ENCODE measurements at places on chromosomes 2 and 18.

DNA sequence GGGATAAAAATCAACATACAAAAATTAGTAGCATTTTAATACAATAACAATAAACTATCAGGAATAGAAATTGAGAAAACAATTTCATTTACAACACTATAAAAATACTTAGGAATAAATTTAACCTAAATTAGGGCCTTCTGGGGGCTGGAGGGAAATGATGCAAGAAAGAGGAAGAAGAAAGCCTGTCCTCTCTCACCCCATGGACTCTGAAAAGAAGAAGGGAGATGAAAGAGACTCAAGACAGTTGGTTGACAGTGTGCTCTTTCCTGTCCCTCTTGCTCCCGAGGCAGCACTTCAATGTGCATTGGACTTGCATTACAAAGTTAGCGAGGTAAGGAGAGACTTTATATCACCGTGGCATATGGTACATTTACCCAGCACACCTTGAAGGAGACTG lies 88.5 kb downstream of the VAPA start:
- DNase-seq, result no peak

GRCh38 chr18:23883277-23883790 lies 131.2 kb upstream of the TTC39C start:
- DNase-seq, result no peak

DNA sequence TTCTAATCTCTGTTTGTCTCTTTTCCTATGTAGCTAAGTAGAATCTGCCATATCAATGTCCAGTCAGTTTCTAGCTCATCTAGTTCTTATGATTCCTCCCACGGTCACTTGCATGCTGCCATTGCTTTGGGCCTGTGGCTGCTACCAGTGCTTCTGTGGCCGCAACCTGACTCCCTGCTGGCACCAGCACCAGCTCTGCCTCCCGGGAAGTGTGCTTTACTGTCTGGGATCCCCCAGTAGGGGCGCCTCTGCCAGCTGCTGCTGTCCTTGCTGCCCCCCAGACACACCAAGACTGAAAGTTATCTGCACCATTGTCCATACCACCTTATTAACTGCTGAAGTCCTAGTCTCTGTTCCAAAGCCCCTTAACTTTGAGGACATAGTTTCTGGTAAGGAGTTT lies 56.3 kb downstream of the RAPGEF4 start:
- no peak for DNase-seq

DNA sequence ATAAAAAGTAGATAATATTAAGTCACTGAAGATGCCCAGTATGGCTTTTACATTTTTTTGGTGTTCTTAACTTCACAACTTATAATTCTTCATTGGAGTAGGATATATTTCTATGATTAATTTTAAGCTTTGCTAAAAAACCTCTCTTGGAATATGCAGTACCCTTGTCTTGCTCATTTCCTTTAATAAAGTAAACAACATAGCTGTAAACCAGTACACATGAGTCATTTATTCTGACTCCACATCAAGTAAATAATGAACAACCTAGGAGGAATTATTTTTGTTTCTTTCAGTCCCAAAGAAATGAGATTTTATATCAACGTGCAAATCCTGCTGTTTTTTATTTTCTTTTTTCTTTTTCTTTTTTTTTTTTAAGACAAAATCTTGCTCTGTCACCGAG lies 869.1 kb downstream of the CNTNAP5 start:
- DNase-seq, result no peak

DNA sequence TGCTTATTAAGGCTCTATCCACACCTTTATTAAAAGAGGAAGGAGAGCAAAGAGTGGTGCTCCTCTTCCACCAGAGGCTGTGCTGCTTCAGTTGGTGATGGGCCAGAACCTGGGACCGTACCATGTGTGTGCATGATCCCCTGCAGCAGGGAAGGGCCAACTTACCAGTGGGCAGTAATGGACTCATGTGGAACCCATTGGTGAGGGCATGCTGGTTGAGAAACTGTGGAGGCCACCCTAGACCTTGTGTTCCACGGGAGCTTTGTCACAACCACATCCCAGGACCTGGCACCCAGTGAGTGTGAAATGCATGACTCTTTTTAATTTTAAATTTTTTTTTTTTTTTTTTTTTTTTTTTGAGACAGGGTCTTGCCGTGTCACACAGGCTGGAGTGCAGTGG lies 5.4 kb downstream of the UBE2F start:
- no peak for DNase-seq

- no peak for DNase-seq
Observed at GRCh38 chr2:238407566-238407965, 19.2 kb upstream of the ASB1 start.

- DNase-seq, result no peak
Observed at GRCh38 chr18:8051453-8051852, 484.3 kb downstream of the PTPRM start.

GRCh38 chr2:84958135-84959059 lies 12.6 kb upstream of the KCMF1 start:
- peak; percentile 97 for DNase-seq

DNA sequence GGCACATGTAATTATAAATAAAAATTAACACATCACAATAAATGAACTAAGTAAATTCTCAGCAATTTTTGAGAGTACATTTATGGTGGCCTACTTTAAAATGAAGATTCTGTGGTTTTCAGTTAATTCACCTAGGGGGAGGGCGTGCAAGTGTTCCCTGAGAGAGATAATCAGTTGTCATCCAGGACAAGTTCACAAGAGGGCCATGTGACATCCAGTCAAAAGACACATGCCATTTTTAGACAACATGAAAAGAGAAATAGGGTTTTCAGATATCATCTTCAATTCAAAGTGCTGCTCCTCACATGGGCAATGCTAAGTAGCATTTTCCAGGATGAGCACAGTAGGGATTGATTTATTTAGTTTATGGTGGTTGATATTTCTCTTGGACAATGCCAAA lies 393.7 kb downstream of the STK39 start:
- DNase-seq, result no peak

- no peak for DNase-seq
Observed at GRCh38 chr2:152303951-152304350, 31.0 kb upstream of the FMNL2 start.

- no peak for DNase-seq
Observed at GRCh38 chr2:38230756-38231155, 146.3 kb downstream of the ATL2 start.

- DNase-seq, result no peak
Observed at GRCh38 chr2:55547001-55547400, 27.5 kb downstream of the CFAP36 start.

DNA sequence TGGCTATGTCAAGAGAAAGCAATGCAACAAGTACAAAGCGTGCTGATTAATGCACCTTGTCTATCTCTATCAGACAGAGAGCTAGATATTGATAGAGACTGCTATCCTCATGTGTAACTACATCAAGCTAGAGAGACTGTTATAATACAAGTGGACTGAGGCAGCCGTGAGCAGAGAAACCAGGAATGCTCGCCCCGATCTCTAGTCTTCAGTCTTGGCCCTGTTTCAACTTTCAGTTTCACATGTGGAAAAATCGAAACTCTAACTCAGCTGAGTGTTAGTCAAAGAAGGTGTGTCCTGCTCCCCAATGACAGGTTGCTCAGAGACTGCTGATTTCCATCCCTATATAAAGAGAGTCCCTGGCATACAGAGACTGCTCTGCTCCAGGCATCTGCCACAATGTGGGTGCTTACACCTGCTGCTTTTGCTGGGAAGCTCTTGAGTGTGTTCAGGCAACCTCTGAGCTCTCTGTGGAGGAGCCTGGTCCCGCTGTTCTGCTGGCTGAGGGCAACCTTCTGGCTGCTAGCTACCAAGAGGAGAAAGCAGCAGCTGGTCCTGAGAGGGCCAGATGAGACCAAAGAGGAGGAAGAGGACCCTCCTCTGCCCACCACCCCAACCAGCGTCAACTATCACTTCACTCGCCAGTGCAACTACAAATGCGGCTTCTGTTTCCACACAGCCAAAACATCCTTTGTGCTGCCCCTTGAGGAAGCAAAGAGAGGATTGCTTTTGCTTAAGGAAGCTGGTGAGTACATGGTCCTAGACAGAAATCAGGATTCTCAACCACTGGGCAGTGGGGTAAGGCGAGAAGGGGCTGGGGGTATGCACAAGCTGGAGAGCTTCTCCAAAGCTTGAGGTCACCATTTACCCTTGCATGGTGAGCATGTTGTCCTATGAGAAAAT lies at the start of gene RSAD2:
TSS of gene RSAD2 (plus strand) at position 376 of the 903 bp plus-strand sequence. CDS start at position 400, 24 bp downstream.
- DNase-seq, result peak; percentile 16

- DNase-seq, result no peak
Observed at GRCh38 chr18:63586431-63586830, 712 bp upstream of the SERPINB13 start.

GRCh38 chr2:173962583-173963110 lies 2.5 kb downstream of the SP3 start:
- DNase-seq, result no peak

DNA sequence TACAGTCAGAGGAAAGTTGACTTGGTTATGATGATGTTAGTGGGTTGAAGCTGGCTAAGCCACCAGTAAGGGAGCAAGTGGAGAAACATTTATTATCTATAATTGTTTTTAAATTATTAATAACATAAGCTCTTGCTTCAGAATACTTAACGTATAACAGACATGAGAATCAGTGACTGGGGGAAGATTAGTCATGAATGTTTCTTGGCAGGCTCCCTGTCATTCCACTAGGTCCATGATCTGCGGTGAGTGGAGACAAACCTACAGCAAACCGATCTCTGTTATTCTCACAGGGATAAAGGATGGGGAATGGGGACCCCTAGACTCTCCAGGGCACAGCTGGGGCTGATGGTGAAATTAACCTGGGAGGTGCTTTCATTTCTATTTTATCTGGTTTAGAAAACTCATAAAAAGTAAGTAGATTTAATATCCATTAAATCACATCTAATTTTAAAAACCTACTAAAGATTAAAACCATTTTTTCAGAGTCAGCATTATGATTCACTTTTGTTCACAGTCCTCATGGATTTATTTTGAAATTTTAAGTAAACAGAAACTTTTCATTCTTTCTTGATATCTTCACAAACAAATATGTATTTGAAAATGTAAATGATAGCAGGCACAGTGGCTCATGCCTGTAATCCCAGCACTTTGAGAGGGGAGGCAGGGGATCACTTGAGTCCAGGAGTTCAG lies 420.3 kb downstream of the PTPRM start:
- DNase-seq, result peak; percentile 46

DNA sequence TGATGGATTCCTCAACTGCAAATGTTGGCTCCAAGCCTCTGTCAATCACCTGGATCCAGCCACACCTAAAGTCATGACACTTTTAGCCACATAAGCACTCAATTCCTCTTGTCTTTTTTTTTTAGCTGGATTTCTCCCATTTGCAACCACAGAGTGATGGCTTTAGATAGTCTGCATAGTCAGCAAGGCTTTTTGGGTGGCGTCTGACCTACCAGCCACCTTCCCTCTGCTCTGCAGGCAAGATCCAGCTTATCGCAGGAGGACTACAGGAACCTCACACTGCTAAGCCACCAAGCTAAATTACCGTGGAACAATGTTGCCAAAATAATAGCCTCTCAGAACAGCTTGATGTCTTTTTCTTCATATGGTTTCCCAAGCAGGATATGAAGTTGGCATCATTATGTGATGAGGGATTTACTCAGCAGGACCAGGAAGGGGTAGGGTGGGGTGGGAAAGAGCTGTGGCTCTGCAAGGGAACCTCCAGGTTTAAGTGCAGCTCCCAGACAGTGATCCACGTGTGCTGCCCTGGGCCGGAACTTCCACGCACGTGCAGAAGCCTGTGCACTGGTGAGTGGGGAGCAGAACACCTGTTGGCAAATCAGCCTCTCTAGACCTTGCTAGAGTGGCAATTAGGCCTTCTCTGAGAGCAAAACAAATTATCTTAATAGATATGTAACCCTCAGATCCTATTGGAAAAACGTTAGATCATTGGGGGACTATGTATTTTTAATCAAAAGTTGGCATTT lies 170.6 kb upstream of the NCK2 start:
- no peak for DNase-seq

GRCh38 chr18:78780719-78781600 lies 198.7 kb upstream of the SALL3 start:
- no peak for DNase-seq

DNA sequence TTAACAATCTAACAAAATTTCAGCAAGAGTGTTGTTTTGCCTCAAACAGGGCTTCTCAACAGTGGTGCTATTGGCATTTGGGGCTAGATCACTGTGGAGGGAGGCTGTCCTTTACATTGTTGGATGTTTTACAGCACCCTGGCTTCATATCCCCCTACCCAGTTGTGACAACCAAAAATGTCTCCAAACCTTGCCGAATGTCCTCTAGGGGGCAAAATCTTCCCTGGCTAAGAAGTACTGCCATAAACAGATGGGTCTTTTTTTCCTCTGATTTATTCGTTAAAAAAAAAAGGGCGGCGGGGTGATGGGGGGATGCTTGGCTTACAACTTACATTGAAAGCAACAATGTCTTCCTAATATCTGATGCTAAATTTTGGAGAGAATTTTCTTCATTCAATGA lies 207.6 kb upstream of the CCDC150 start:
- DNase-seq, result peak; percentile 3

DNA sequence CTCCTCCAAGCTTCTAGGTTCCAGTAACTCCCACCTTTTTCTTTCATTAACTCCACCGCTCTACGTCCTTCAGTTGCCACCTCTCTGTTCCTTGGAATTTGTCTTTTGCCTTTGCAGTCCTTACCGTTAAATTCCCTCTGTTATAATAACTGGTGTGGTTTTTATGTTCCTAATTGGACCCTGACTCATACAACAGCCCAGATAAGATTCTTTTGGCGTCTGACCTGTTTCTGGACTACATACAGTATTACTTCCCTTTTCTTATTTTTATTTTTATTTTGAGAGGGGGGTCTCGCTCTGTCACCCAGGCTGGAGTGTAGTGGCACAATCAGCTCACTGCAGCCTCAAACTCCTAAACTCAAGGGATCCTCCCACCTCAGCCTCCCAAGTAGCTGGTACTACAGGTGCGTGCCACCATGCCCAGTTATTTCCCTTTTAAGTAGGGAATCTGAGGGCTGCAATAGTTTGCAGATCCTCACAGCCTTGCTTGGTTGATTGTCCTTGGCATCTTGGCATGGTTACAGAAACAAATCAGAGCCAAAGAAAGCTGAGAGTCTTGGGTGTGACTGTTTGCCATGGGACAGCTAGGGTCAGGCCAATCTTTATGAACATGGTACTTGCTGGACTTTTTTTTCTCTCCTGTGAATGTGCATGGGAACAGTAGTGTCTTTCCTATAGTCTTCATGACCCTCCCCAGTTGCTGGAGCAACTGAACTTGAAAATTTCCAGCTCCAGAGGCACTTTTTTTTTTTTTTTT lies 22.0 kb downstream of the TCF23 start:
- no peak for DNase-seq

DNA sequence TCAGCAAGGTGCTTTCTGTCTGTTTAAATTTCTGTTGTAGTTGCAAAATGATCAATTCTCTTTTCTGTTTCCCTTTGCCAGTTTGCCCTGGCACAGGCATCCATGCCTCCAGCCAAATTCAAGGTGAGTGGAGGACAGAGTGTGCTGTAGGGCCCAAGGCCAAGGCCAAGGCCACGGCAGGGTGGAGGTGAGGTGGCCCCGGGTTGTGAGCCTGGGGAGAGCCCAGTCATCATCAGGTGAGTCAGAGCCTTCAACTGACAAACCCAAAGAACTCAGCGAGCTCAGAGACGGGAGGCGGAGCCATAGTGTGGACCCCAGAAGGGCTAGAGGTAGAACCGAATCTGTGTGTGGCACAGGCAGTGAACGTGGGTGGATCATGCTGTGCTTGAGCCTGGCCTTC lies 55.7 kb downstream of the BCL2L11 start:
- no peak for DNase-seq

- peak; percentile 82 for DNase-seq
Observed at GRCh38 chr2:85813982-85814801, 60.4 kb downstream of the ATOH8 start.

GRCh38 chr2:201833781-201834180 lies 27.4 kb downstream of the CDK15 start:
- no peak for DNase-seq

- peak; percentile 59 for DNase-seq
Observed at GRCh38 chr2:177143444-177143843, 69.2 kb upstream of the HNRNPA3 start.

Measured in MG63 (cell line).